GM12878 (cell line): ENCODE measurements at places on chromosomes 13 and 19. TPM values are rescaled to one million over a fixed set of nuclear protein-coding genes. Genes with fewer than 3 reads are reported as not detected.

The DNMT1 gene
- 221 and 238 TPM in 2 replicates for total RNA-seq

DNA sequence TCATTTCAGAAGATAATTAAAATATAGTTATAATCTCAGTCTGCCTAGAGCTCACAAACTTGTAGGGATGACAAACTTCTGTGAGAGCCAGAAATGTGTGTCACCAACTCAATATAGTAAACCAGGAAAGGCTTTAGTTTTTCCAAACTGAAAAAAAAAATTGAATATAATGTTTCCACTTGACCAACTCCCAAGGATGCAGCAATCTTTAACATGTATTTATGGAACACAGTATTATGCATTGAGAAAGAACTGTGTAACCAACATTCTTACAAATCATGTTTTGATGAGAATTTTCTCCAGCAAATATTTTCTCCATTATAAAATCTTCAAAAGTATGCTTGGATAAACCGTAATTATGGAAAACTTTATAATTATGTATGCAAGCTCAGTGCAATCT, 50.1 kb upstream of the KLF12 start:
- H3K4me1 ChIP-seq, result no peaks in the 10 kb centered on the region
- no peaks in the 10 kb centered on the region for H3K27me3 ChIP-seq
- H3K4me3 ChIP-seq, result no peak overlapping the region
- DNase-seq, result no peak
- H3K36me3 ChIP-seq, result no peaks in the 10 kb centered on the region
- H3K27ac ChIP-seq, result no peak overlapping the region

DNA sequence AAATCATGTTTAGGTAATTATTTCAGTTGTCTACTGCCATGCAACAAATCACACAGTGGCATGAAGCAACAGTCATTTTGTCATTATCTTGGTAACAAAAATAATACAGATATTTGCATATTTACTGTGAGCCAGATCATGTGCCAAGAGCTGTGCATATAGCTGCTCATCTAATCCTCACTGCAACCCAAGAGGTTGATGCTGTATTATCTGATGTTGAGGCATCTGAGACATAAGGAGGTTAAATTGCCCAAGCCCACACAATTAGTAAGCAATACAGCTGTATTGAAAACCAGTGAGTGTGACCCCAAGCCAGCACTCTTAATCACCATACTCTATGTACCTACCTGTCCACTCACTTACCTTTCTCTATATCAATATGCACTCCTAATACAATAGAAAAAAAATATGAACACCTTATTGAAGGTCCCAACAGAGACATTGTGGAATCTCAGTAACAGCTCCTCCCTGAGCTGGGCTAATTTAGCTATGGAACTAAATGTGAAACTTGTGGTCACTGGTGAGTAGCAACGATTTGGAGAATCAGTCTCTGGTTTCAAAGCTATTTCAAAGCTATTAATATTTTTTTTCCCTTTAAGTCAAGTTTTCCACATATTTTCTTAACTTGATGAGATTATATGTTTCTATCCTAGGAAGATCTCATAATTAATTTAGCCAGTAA, 185.2 kb downstream of the KLF12 start:
- H3K36me3 ChIP-seq, result no peaks in the 10 kb centered on the region
- DNase-seq, result no peak
- H3K27ac ChIP-seq, result no peak overlapping the region
- no peaks in the 10 kb centered on the region for H3K27me3 ChIP-seq
- H3K4me1 ChIP-seq, result peaks cover 9% of the 10 kb centered on the region; the same call in 1 of the 2 replicates
- no peak overlapping the region for H3K4me3 ChIP-seq

- no peak overlapping the region for H3K4me3 ChIP-seq
- no peak overlapping the region for H3K27ac ChIP-seq
- H3K27me3 ChIP-seq, result no peaks in the 10 kb centered on the region
- no peak for DNase-seq
- no peaks in the 10 kb centered on the region for H3K36me3 ChIP-seq
Measured at GRCh38 chr19:32566246-32566830, 14.7 kb upstream of the PDCD5 start.

DNA sequence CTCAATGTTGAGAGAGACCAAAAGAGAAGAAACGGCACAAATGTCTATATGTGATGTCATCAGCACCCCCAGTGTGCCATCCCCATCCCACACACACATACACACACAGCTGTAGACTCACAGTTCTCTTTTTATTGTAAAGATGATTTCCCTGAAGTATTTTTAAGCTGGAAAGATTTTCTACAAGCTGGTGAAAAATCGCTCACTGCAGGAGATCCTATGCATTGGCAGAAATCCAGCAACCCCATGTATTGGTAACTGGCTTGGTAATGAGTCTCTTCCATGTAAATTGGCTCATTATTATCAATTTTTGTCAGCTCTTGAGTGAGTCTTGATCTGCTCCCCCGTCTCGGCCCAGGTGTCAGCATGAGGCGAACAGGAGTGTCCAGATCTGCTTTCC, 107.1 kb upstream of the UQCRFS1 start:
- no peak for DNase-seq
- H3K4me3 ChIP-seq, result no peak overlapping the region
- no peaks in the 10 kb centered on the region for H3K4me1 ChIP-seq
- H3K27me3 ChIP-seq, result no peaks in the 10 kb centered on the region
- no peak overlapping the region for H3K27ac ChIP-seq

DNA sequence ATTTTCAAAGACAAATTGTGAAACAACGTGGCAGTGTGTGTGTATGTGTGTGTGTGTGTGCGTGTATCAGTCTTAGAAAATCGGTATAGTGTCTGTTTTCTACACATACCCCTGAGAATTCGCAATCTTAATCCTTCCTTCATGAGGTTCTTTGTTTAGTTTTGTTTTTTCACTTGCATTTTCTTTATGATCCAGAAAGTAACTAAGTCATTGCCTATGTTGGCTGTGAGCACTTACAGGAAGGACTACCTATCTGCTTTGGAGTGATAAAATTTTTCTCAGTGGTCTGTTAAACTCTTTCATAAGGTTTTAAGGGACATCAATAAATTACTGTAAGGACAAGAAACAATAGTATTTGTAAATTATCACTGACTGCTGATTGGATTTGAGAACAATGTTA, 1587.1 kb downstream of the PCDH9 start:
- DNase-seq, result no peak
- no peak overlapping the region for H3K4me3 ChIP-seq
- no peaks in the 10 kb centered on the region for H3K36me3 ChIP-seq
- no peaks in the 10 kb centered on the region for H3K4me1 ChIP-seq
- H3K27me3 ChIP-seq, result no peaks in the 10 kb centered on the region
